ENCODE measurements at places on chromosomes 4 and X.

DNA sequence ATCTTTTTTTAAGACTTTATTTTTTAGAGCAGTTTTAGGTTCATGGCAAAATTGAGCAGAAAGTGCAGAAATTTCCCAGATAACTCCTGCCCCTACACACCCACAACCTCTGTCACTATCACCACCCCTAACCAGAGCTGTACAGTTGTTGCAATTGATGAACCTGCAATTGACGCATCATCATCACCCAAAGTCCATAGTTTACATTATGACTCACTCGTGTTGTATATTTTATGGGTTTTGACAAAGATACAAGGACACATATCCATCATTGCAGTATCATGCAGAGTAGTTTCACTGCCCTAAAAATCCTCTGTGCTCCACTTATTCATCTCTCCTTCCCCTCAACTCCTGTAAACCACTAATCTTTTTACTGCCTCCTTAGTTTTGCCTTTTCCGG, 34.5 kb upstream of the WAS start:
- DNase-seq: no peak

- no peak for DNase-seq
Observed at GRCh38 chr4:19783667-19784223, 468.0 kb upstream of the SLIT2 start.

DNA sequence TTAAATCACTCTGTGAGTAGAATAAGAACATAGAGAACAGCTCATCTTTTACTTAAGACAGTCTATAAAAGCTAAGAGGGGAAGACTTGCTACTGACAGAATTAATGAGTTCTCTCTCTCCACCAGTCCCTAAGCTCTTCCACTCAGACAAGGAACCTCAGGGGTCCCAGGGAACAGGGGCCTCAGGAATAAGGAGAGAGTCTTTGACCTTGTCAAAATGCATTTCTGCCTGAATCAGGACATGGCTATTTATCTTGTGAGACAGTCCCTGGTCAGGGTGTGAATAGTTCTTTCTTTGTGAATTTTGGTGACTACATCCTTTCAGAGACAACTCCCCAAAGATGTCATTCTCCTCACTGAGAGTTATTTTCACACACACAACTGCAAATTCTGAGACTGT, 218.7 kb upstream of the HS3ST1 start:
- no peak for DNase-seq

DNA sequence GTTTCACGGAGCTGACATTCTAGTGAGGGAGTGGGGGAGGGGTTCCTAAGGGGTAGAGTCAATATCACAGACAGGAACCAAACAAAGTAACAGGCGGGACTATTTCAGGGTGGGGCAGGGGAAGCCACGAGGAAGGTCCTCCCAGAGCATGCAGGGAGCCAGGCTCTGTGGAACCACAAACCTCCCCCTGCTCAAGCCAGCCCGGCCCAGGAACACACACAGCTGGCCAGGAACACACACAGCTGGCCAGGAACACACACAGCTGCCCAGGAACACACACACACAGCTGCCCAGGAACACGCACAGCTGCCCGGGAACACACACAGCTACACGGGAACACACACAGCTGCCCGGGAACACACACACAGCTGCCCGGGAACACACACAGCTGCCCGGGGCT, 24.8 kb downstream of the EVC2 start:
- DNase-seq: no peak

GRCh38 chr4:16765546-16765945, 132.9 kb downstream of the LDB2 start:
- no peak for DNase-seq

GRCh38 chr4:79757600-79757999, 315.4 kb downstream of the ANTXR2 start:
- DNase-seq: no peak

DNA sequence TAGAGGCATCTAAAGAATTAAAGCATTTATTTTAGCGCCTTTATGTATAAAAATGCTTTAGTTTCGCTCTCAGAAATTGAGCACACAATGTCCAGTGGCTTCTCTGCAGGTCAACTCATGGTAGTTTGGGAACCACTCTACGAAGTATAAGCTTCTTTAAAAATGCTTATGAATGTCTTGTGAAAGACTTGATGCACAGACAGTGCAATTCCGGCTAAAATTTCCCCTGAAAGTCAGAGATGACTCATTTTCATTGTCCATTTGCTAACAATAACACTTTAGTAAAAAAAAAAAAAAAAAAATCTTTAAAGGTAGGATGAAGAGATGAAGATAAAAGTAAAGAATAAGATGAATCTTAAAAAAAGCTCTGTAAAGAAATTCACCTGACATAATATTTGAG, 117.2 kb downstream of the PDHA2 start:
- DNase-seq: no peak

GRCh38 chrX:132615391-132616131, 126.7 kb upstream of the MBNL3 start:
- peak; percentile 33 for DNase-seq

DNA sequence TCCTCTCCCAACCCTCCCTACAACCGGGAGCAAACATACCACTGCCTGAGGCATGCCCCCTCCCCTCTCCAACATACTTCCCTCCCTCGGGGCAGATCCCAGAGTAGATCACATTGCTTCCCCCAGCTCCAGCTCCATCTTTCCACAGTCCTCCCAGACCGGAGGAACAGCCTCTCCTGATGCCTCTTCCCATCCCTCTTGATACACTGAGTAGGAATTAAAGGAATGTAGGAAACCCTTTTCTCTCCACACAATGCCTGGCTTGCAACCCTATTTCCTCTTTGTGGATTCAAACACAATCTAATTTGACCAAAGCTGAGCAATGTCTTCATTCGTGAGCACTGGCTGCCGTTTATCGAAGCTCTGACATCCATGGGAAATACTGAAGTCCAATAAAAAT, 339.8 kb downstream of the BCOR start:
- no peak for DNase-seq

- no peak for DNase-seq
Observed at GRCh38 chr4:1446502-1447386, 40.5 kb upstream of the NKX1-1 start.

DNA sequence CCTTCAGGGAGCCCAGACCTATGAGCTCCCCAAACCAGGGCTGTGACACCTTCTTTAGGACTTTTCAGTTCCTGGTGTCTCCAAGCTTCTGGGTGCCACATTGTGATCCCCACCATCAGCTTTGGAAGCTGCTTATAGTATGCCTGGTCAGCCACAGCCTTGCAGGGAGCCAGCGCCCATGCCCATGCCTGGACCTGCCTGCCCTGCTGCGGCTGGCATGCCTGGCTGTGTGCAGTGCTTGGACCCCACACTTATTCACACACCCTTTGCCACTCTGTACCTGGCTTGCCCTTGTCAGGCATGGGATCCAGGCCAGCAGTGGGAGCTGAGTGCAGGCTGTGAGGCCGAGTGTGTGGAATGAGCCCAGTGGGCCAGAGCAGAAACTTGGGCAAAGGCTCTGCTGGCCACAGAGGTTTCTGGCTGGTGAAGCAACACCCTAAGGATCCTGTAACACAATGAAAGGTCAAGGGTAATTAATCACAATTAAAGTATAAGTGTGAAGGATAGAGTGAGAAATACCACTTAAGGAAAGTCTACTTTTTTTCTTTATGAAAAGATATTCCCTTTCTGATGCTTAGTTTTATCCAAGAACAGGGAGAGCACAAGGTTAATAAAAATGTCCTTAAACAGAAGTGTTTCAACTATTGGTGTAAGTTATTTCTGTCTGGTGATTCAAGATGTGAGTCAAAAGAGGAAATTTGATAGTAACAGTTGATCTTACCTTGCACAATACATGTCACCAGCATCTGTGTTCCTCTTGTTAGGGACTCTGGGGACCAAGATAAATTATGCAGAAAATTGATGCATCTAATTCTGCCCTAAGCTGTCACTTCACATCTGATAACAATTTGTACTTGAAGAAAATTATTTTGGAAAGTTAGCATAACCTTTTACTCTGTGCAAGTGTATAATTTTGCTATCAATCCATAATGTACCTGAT, 161.8 kb downstream of the FAM47A start:
- no peak for DNase-seq

DNA sequence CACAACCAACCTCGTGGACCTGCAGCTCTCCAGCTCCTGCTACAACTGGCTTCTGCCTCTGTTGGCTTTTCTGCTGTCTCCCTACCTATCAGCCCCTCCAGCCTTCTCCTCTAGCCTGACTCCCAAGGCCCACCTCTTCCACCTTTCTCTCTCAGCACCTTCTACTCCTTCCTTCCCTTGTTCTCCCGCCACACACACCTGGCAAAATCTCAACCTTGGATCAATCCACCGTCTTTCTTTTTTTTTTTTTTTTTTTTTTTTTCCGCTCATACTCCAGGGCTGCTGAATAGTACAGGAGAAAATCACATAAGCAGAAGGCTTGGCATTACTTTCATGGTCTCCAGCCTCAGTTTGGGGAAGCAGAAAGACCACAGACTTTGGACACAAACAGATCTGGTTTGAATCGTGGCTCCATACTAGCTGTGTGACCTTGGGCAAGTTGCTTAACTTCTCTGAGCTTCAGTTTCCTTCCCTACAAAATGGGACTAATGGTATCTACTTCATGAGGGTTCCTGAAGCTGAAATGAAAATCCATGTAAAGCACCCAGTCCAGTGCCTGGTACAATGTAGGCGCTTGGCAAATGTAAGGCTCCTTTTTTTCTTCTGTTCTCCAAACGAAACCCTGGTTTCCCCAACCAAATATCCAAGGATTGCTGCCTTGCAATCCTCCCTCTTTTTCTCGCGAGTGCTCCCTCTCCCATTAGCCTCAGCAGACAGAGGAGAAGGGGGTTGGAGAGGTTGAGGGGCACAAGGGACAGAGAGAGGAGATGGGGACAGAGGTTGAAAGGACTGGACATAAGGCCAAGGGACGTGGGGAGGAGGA, 1.7 kb downstream of the FGD1 start:
- DNase-seq: no peak

- no peak for DNase-seq
Observed at GRCh38 chrX:140524556-140524955, 19.7 kb upstream of the SOX3 start.

- no peak for DNase-seq
Observed at GRCh38 chr4:84319124-84319523, 180.0 kb downstream of the NKX6-1 start.

- no peak for DNase-seq
Observed at GRCh38 chrX:84737471-84737871, 235.2 kb upstream of the HDX start.

GRCh38 chrX:19964017-19964710, 26.7 kb downstream of the BCLAF3 start:
- no peak for DNase-seq

DNA sequence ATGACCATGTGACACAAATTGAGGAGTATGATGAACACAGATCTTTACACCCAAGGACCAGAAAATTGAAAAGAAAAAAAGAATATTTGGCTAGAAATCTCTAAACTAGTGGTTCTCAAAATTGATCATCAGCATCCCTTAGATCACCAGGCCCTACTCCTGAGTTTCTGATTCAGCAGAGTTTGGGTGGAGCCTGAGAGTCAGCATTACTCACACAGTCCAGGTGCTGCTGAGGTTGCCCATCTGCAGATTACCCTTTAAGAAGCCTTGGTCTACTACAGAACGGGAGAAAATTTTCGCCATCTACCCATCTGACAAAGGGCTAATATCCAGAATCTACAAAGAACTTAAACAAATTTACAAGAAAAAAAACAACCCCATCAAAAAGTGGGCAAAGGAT, 182.8 kb downstream of the MOSPD2 start:
- DNase-seq: no peak

DNA sequence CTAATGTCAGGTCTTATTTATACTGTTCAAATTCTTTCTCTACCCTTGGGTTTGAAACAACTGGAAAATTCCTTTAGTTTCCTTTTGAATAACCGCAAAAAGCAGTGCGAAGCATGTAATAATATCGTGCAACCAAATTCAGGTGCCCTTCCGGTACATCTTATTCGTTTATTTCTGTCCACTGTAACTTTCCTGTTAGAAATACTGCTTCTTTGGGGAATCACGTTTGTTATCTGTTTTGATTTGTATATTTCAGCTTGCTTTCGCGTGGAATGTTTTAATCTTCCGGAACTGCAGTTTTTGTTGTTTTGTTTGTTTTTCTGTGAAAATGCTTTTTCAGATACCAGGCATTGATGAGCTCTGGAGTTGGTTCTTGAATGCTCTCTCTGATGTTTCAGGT, 85.7 kb upstream of the HPRT1 start:
- DNase-seq: no peak

- DNase-seq: no peak
Observed at GRCh38 chr4:120622601-120623000, 299.9 kb downstream of the PRDM5 start.

DNA sequence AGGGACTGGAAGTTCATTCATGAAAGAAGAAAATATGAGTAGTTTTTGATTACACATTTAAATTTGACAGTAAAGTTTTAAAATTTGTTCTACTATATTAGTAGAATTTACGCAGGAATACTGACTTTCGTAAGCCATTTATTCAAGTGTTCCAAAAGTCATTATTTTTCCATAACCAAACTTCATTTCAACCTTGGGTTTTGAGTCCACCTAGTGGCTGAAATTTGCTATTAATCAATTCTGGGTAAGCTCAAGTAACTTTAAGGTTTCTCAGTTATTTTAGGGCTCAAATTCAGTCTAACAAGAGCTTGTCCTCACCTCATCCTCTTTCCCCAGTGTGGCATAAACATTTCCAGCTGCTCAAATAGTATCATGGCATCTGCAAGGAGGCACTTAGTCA, 175.4 kb downstream of the SH3BGRL start:
- DNase-seq: no peak

DNA sequence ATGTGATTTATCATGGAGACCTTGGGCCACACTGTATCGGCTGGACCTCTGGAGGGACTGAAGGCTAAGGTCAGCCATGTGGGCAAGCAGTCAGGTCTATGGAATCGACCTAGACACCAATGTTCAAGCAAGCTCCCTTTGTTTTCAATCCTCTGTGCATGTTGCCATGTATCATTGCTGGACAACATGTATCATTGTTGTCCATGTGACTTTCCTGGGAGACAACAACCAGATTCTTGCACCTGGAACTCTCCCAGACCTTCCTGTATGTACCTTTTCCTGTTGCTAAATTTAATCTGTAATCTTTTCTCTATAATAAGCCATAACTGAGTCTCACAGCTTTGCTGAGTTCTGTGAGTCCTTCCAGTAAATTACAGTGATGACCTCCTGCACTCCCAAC, 329.4 kb upstream of the BOD1L1 start:
- no peak for DNase-seq

GRCh38 chr4:5890063-5890727, 2.7 kb downstream of the CRMP1 start:
- DNase-seq: no peak

Data from effector memory CD8-positive, alpha-beta T cell (primary cell).